ENCODE measurements at places on chromosomes 3 and 15.

DNA sequence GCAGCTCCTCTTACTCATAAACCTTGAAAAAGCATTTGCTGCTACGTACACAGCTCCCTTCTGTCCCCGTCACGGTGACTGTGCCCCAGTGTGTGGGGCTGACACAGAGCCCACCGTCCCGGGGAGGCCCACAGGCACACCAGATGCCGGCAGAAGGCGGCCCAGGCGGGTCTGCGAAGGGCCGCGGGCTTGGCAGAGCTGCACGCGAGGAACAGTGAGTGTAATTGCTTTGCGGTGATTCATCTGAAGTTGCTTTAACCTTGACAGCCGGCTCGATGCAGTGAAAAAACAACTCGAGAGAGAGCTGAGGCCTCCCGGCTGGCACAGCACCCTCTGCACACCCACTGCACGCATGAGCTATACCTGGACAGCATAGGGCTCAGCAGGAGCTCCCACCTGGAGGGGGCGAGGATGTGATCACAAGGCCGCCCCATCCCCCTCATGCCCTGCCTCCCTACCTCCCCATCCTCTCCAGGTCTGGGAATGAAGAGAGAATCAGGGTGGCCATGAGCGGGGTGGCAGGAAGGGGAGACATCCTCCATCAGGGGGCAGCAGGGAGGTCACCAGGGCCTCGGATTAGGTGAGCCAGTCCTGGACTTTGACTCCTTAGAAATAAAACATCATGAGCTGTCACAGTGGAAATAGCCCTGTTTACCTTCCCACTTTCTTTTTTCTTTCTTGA, 172.7 kb downstream of the MEGF11 start:
- no peak for DNase-seq

- DNase-seq = no peak
These were observed 208.0 kb downstream of the XXYLT1 start for GRCh38 chr3:195062866-195063540.

DNA sequence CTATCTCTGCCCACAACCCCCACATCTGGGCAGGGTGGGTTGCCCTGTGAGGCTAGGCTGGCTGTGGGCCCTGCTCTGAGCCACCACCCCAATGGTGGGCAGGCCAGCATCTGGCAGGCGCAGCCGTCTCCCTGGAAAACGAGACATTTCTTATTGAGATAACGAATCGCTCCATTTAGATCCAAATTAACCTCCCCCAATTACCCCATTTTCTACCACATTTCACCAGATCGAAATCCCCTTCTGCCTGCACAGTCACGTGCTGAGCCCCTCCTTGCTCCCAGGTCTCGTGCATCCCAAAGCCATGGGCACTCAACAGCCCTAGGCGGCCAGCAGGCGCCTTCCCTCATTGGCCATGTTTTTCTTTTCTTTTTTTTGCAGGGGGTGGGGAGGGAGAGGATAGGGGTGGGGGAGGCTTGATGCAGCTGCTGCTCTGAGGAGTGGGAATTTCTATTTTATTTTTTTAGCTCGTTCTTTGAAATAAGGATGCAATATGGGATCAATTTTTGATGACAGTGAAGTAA, 53.0 kb upstream of the TMEM115 start:
- no peak for DNase-seq

- peak; percentile 37 for DNase-seq
These were observed 39.2 kb upstream of the POLR2M start for GRCh38 chr15:57667171-57667849.

GRCh38 chr3:148379763-148380382, 317.8 kb upstream of the AGTR1 start:
- peak; percentile 38 for DNase-seq

- DNase-seq = no peak
These were observed 16.0 kb downstream of the PIGB start for GRCh38 chr15:55334997-55335396.

DNA sequence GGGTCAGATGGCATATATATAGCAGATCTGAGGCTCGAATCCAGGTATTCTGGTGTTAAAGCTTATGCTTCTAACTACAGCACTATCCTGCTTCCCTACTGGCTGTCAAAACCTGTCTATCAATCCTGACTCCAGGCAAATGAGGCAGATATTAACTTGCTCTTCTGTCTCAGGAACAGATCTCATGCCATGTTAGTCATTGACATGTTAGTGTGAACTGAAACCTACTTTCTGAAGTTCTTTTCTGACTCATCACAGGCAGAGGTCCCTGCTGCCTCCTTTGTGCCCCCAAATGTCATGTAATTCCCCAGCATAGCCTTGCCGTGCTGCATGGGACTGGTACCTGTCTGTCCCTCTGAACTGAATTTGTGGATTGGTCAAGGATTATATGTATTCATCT, 125.0 kb upstream of the SMAD3 start:
- DNase-seq = no peak

- peak; percentile 52 for DNase-seq
These were observed 88.6 kb upstream of the ZNF385D start for GRCh38 chr3:21839592-21839991.

DNA sequence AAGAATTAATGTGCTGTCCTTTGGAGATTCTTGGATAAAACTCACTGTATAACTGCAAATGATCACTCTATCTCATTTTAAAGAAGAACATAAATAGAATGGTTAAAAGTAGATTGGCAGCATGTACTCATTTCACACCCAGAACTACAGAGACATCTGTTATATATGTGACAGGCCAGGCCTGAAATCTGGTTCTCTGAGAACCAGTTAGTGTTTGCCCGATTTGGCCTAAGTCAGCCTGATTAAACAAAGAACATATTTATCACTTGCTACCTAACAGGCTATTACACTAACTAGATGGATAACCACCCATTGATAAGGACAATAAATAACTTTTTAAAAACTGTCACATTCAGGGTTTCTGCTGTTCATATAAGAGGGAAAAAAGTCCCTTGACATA, 460.1 kb downstream of the CNTN4 start:
- no peak for DNase-seq

- DNase-seq = no peak
These were observed 5.0 kb downstream of the ITGB5 start for GRCh38 chr3:124881976-124882697.

GRCh38 chr3:54104084-54104483, 18.3 kb upstream of the CACNA2D3 start:
- DNase-seq = no peak

GRCh38 chr3:25442486-25442885, 14.4 kb downstream of the RARB start:
- no peak for DNase-seq

DNA sequence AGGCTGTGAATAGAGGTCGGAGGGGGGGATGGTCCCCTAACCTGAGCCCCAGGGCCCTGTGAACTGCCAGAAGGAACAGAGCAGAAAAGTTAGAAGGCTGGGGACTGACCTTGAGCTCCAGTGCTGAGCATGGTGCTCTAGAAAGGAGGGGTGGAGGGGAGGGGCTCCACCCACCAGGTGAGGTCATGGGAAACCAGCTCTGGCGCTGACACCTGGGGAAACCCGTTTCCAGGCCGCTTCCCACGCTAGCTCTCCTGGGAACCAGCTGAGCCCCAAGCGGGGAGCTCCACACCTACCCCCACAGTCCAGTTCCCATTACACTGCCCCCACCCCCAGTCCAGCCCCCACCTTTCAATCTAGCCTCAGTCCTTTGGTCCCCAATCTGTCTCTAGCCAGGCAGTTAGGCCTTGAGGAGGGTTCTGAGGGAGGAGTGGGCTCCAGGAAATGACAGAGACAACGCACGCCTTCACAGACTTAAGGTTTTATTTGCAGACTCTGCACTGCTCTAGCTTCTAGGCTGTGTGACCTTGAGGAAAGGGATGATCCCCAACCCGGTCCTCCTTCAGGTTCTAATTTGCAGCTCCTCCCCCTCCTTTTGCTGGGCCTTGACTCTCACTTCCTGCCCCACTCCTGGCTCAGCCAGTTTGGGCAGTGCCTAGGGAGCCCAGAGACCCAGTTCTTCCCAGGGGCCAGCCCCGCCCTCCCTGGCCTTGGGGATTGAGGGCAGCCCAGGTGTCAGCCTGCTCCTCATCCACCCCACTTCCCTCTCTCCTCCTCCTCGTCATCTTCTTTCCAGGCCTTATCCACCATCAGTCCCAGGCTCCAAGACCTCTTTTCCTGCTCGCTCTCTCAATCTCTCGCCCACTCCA, 2.1 kb downstream of the RHOV start:
- no peak for DNase-seq

- no peak for DNase-seq
These were observed 15.8 kb upstream of the NSMCE3 start for GRCh38 chr15:29285386-29285785.

DNA sequence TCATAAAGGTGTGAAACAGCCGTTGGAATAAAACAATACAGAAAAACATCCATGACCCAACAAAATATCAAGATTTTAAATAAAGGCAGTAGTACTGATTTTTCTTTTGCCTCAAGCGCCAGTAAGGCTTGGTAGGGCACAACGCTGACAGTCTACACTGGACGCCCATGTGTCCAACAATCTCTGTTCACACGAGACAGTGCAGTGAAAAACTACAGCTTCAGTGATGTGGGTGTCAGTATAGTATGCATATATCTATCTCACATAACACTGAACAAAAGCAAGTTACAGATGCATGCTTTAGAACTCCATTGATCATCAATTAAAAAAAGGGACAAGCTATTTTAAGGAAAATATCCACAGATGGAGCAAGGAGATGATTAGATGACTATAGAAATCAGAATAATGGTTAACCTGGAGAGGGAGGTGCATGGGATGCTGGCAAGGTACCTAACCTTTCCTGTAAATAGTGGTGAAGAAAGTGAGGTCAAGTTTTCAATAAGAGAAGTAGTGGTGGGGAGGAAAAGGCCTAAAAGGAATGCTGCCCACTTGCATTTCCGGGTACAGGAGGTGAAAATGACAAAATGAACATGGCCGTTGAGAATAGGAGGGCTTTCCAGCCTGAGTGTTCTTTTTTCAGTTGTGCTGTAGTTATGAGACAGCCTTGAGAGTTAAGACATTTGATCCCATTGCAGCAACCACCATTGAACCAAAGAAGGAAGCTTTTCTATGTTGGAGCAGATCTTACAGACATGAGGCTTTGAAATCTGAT, 42.7 kb downstream of the CTNNB1 start:
- no peak for DNase-seq

GRCh38 chr15:51186181-51186705, 91.5 kb upstream of the TNFAIP8L3 start:
- peak; percentile 63 for DNase-seq

GRCh38 chr3:132605374-132605792, 8.3 kb downstream of the ACKR4 start:
- no peak for DNase-seq

GRCh38 chr3:3735919-3736318, 63.3 kb upstream of the LRRN1 start:
- DNase-seq = no peak

GRCh38 chr3:155283092-155284056, 10.1 kb downstream of the STRIT1 start:
- no peak for DNase-seq

DNA sequence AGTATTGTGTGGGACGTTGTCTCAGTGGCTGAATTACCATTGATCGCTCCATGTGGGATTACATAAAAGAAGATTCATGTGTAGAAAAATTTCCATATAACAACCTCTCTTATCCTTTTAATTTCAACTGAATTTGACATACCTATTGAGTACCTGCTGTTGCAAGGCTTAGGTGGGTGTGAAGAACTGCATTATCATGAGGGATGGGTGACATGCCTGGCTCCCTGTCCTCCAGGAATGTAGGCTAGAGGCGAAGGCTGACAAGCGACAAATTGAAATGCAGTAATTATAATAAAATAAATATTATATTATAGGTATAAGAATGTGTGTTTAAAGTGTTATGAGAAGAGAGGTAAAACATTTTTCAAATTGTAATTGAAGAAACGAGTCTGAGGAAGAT, 52.7 kb upstream of the SPESP1 start:
- DNase-seq = no peak

DNA sequence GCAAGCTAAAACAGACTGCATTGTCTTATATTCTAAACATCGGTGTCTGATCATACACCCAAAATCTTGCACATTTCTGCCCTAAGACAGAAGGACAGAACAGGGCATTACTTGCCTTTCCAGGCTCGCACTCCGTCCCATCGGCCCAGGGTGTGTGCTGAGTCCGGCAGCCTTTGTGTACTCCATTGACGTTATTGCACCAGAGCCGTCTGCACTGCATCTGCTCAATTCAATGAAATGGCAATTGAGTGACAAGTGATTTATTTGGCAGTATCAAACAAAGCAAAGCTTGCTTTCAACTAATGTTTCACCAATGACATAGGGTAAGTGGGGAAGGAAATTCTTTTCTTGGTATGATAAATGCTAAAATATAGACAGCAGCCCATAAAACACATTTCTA, 40.0 kb downstream of the ADAMTS9 start:
- no peak for DNase-seq

DNA sequence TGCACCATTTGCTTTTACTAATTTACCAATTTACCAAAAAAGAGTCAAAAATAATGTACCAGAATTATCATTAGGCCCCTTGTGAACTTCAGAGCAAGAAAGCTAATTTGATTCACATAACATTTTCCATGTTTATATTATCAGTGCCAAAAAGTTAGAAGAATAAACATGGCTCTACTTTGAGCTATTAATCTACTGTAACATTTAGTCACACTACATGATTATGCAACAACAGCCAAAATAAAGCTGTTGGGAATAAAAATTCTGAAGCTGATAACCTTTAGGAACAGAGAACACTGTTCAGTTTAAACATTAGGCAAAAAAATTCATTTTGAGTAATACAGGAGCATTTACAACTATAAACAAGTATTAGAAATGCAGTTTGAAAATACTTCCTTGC, 63.6 kb downstream of the PROS1 start:
- DNase-seq = no peak

DNA sequence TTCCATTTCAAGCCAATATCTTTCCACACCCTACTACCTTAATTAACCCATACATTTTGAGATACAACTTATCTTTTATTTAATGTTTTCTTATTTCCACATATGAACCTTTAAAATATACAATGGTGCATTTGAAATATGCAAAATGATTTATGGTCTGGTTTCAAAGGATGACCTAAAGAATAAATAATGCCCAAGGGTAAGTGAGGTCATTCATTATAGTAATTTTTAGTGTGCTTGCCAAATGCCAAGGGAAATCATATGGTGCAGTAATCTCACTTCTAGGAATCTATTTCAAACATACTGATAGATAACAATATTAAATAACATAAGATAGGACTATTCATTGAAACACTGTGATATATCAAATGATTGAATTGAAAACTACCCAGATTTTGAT, 1055.4 kb downstream of the AGBL1 start:
- DNase-seq = no peak

DNA sequence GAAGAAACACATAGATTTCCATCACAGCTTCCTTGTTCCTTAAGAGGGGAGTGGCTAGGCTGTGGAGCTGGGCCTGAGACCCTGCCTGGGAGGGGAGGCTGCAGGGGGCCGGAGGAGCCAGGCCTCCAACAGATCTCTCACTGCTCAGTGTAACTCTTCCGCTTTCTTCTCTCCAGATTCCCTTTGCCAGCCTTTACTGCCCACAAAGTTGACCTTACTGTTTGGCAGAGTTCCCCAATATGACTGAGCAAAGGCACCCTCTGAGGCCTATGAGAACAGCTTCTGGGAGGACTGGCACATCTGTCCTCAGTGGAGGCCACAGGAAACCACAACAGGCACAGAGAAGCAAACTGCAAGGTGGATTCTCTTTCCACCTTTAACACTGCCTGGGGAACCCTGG, 38.1 kb downstream of the SLCO2A1 start:
- no peak for DNase-seq

GRCh38 chr3:48811524-48811923, 36.1 kb downstream of the PRKAR2A start:
- DNase-seq = no peak
